ENCODE measurements at places on chromosomes 7 and 10. TPM values are rescaled to one million over a fixed set of nuclear protein-coding genes. Genes with fewer than 3 reads are reported as not detected.

HOGA1 gene
- total RNA-seq, result not detected

GRCh38 chr7:55437375-55437774, 72.2 kb downstream of the LANCL2 start:
- no peak for DNase-seq

GRCh38 chr7:73841689-73842066, 638 bp downstream of the METTL27 start:
- no peak for DNase-seq

DNA sequence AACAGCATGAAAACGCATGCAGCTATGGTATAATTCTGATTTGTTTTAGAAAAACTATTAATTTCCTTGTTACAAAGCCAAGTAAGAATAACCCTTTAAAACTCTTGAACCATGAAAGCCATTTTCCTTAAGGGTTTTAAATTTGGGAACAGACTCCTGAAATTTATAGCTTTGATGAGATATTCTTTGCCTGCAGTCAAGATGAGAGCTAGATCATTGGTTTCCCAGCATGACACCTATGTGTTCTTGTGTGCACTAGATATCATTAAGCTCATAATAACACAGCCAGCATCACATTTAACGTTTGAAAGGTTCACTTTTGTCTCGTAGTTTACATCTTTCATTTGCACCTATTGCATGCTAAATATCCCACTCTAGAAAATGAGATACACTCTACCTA, 202.2 kb downstream of the PHF14 start:
- DNase-seq, result no peak

GRCh38 chr10:62048919-62049623, 147.6 kb downstream of the ARID5B start:
- peak; percentile 100 for DNase-seq

DNA sequence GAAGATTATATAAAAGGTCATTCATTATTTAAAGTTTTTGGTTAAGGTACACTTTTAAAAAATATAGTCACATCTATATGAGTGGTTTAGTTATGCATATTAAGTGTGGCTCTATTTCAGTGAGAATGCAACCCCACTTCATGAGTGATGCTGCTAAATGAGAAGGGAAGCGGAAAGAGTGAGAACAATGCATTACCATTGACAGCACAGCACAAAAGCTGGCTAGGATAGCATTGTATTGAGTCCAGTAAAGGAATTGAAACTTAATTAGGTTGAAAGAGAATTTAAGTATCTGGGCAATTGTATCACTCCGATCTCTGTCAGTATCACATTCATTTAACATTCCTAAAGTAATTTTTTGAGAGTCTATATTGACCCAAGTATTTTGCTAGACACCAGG, 13.2 kb downstream of the POM121L12 start:
- no peak for DNase-seq

- peak; percentile 87 for DNase-seq
Measured at GRCh38 chr10:79162861-79163665, 94.3 kb downstream of the ZMIZ1 start.

- no peak for DNase-seq
Measured at GRCh38 chr10:44961230-44961571, 1.6 kb downstream of the RASSF4 start.

GRCh38 chr7:119545118-119545517, 727.9 kb upstream of the KCND2 start:
- no peak for DNase-seq

DNA sequence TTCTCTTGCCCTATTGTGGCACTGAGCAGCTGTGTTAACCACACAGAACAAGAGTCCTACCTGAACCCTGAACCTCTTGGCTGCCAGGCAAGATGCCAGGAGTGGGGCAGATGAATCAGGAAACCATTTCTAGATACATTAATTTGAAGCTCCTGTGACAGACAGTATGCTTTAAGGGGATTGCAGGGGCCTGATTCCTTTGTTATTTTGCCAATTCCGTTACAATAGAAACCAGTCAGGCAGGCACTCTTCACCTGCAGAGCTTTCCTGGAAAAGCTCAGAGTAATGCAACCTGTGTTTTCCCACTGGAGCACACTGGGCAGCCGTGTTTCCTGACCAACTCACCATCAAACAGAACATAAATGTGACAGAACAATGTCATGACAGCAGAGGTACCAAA, 233.1 kb downstream of the BMPER start:
- no peak for DNase-seq

UBE3C gene
- 92.4 TPM for total RNA-seq

GRCh38 chr7:13197501-13197900, 510.1 kb downstream of the ARL4A start:
- peak; percentile 52 for DNase-seq

GIMAP7 gene
- not detected for total RNA-seq

IL6 gene
- 18.7 TPM for total RNA-seq

- DNase-seq, result no peak
Measured at GRCh38 chr7:143285470-143285778, 666 bp downstream of the TMEM139 start.

DNA sequence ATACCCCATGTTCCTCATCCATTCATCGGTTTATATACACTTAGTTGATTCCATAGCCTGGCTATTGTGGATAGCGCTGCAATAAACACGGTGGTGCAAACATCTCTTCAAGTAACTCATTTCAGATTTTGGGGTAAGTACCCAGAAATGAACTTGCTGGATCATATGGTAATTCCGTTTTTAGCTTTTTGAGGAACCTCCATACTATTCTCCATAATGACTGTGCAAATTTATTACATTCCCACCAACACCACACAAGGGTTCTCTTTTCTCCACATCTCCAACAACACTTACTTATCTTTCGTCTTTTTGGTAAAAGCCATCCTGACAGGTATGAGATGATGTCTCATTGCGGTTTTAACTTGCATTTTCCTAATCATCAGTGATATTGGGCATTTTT, 3.7 kb downstream of the NPFFR1 start:
- DNase-seq, result no peak

CLEC5A gene
- total RNA-seq, result not detected

DNA sequence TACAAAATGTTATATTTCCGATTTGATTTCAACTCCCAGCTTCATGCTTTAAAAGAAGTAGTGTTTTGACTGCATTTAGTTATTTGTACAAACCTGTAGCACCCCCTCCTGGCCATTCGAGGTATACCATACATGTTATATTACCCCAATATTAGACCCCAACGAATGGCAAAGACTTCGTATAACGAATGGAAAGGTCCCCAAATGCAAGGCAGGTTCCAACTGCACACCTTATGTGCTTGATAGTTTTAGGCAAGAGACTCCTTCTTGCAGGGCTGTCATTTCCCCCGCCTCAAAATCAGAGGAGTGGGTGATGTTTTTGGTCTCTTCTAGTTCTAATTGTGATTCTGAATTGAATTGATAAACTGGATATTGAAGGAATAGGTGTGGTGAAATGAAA, 101.1 kb upstream of the TARP start:
- peak; percentile 60 for DNase-seq

NCF1 gene
- total RNA-seq, result not detected

GRCh38 chr7:114710499-114710898, 211.4 kb upstream of the MDFIC start:
- DNase-seq, result no peak

GCK gene
- total RNA-seq, result 0.11 TPM

FOXP2 gene
- total RNA-seq, result 5.0 TPM

SDHAF3 gene
- 6.3 TPM for total RNA-seq

- no peak for DNase-seq
Measured at GRCh38 chr7:142950235-142950634, 11.0 kb downstream of the LLCFC1 start.

DNA sequence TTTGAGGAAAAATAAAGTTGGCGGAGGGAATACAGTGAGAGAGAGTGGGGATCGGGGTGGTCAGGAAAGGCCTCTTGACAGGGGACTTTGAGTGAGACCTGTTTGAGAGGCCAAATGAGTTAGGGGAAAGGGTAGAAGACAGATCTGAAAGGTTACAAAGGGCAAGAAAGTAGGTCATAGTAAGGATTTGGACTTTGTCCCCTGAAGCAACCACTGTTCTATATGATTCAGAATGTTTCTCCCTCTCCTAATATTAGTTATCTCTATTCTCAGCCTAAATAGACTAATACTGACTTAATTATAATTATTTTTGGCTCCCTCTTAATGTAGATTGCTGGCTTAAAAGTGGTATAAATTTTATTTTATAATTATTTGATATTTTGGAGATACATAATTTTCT, 88.0 kb downstream of the CTNNA3 start:
- DNase-seq, result no peak

DNA sequence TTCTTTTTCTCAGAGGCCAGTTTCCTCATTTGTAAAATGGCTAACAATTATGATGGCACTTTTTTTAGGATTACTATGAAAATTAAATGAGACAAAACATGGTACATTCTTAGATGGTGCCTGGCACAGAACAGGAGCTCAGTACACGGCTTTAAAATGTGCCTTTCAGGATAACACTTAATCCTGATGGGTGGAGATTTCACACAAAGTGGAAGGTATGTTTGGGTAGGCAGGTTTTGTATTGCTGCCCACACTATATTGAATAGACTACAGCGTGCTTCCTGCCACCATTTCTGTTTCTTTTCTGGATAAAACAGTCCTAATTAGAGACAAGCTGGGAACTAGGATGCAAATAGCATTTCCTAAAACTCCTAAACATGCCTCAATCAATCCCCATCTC, 22.0 kb upstream of the IMPDH1 start:
- no peak for DNase-seq

- DNase-seq, result peak; percentile 82
Measured at GRCh38 chr10:110209926-110210673, 2.7 kb downstream of the MXI1 start.

MYH16 gene
- total RNA-seq, result not detected

DNA sequence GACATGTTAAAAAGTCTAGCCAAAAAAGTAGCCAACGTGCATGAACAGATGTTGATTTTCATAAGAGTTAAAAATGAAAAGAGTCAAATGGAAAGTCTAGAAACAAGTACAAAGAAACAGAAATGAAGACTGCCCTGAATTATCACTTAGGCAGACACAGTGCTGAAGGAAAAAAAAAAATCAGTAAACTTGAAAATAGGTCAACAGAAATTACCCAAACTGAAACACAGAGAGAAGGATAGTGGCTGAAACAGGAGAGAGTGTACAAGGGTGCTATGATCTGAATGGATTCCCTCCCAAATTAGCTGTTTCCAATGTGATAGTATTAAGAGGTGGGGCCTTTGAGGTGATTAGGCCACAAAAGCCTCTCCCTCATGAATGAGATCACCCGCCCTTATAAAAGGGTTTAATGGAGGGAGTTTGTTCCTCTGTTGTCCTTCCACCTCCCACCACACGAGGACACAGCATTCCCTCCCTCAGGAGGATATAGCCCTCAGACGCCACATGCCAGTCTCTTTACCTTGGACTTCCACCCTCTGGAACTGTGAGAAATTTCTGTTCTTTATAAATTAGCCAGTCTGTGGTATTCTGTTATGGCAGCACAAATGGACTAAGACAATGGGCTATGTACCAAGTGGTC, 249.7 kb downstream of the AHR start:
- no peak for DNase-seq

GRCh38 chr7:109545686-109546085, 976.0 kb downstream of the DNAJB9 start:
- no peak for DNase-seq

GRCh38 chr10:124033887-124034218, 59.5 kb downstream of the CHST15 start:
- DNase-seq, result no peak

DNA sequence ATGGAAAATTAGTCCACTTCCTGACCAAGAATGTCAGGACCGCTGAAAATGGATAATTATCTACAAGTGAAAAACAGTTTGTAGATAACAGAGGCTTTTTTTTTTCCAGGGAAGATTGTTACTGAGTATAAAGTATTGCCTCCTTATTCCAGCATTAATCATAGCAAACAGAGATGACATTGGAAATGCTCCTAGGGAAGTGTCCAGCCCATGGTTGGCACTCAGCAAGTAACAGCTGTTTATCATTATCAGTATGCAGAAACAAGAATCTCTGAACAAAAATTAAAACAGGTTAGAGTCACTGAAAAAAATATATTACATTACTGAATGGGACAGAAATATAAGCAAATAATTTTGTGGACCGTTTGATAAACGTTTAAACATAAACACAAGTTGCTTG, 14.6 kb downstream of the FGL2 start:
- peak; percentile 53 for DNase-seq

BTBD16 gene
- not detected for total RNA-seq

GRCh38 chr7:20521243-20521642, 94.2 kb upstream of the ABCB5 start:
- DNase-seq, result no peak

Data from GM23248 (cell line).